CD4-positive, alpha-beta memory T cell (primary cell): ENCODE measurements at places on chromosomes 1 and 21.

DNA sequence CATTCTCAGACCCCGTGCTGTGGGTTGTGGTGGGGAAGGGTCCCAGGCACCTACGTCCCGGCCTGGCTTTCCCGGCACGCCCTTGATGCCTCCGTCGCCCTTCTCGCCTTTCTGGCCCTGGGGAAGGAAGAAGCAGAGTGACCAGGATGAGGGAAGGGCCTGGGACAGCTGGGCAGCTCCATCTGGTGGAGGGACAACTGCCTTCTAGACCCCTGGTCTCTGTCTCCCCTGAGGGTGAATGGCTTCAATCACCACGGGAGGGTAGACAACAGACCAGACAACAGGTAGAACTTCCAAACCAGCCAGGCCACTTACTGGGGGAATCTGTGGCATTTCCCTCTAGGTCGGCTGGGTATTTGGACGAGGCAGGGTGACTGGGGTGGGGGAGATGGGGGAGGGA lies 11.9 kb downstream of the COL16A1 start:
- DNase-seq: no peak

- DNase-seq: no peak
Observed at GRCh38 chr1:170194451-170194850, 48.7 kb downstream of the NTMT2 start.

DNA sequence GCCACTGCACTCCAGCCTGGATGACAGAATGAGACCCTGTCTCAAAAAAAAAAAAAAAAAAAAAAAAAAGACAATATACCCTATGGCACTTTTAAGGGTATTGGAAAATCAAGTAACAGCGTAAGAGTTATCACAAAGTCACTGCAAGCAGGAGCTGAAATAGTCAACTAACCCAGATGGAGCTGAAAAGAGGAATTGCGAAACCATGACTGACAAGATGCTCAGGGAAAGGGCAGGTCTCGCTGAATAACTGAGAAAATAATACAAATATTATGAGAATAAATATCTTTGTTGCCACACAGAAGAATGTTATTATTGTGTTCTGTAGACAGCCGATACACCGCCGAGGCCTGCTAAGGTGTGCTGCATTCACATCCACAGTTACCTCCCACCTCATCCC lies 17.8 kb downstream of the HLCS start:
- no peak for DNase-seq

- no peak for DNase-seq
Observed at GRCh38 chr1:197418693-197419092, 150.6 kb downstream of the CRB1 start.

DNA sequence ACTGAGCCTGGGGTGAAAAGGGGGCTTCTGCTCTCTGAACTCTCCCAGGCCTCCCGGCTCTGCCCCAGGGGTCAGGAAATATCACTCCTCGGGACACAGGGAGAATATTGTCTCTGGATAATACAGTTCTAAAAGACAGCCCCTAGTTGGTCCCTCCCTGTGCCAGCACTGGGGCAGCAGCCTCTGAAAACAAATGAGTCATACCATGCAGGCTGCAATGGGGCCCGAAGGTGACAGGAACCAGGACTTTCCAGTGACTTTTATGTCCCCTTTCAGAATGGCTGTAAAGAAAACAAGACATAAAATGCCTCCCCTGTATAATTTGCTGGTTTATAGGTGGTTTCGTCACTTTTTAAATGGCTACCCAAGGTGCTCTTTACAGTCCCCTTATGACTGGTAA lies 360.0 kb downstream of the NPHP4 start:
- DNase-seq: no peak

- DNase-seq: peak; percentile 62
Observed at GRCh38 chr21:46425571-46425970, 33.1 kb upstream of the DIP2A start.

DNA sequence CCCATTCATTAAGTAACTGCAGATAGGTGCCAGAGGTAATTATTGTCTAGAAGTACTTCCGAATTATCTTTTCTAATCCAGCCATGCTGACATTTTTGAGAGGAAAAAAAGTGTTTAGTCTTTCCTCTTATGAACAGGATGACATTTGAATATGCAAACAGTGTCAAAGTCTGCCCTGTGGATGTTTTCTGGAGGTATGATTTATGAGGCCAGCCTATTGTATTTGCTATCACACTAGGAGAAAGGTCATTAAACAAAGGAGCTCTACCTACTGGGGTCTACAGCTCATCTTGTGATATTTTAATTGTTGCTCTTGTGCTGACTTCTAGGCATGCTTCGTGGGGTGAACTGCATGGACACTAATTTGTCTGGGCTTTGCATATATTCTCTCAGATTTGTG lies 559.7 kb upstream of the CAMK1G start:
- no peak for DNase-seq

DNA sequence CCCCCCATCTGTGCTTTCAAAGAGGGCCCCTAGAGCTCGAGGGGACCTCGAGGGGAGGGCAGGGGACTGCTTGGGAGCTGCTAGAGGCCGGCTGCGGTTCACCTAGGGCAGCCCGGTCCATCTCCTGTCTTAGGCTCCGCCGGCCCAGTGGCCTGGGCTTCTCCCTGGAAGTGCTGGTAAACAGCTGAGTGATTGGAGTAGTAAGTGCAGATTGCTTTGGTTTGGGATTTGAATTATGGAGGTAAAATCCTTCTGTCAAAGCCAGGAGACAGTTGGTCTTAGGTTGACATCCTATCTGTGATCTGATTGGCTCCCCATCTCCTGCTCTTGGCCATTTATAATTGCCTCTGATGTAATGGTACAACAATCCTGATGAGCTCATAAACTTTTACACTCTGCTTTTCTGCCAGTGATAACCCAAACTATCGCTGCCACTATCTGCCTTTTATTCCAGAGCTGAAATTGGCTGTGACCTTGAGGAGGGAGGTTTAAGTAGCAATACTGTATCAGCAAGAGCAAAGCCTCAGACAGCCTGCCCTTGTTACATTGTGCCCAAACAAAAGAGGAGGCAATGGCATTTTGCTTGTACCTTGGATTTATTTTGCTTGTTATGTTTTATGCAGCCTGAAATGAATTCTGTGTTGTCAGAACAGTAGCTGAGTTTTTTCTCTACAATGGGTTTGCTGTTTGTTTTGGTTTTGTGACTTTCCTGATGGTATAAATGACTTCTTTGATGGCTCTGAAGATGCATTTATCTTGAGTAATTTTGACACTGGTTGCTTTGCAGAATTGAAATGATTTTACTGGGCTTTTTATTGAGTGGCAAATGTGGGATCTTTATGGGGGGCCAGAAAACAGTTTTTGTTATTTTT lies 2.4 kb downstream of the ARID1A start:
- peak; percentile 72 for DNase-seq

GRCh38 chr1:224620105-224620504 lies 4.0 kb downstream of the CNIH3 start:
- DNase-seq: no peak

DNA sequence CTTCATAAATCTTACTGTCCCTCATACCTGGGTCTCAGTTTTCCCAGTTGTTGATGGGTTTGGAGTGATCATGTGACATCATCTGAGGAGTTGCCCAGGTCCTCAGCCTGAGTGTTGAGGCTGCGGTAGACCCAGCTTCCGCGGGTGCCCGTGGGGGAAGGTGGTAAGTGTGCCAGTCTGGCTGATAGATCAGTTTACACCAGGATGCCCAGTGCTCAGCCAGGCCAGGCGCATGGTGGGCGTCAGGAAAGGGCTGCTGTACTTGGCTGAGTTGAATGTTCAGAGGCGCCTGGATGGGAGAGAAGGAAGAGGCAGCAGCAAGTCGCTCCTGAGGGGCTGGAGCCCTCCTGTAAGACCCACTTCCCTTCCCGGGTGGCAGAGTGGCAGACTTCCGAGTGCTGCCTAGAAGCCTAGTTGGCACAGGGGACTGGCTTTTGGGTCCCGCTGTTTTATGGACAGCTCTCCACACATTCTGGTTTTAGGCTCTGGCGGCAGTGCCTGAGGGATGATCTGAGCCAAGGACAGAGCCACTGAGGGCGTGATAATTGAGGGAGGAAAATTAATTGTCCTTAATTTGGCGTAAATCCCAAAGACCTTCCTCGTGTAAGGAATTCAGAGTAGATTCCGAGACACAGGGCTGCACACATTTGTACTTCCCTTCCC lies 35.8 kb downstream of the PTPRF start:
- no peak for DNase-seq

GRCh38 chr21:29155118-29155932 lies 24.9 kb downstream of the MAP3K7CL start:
- no peak for DNase-seq

DNA sequence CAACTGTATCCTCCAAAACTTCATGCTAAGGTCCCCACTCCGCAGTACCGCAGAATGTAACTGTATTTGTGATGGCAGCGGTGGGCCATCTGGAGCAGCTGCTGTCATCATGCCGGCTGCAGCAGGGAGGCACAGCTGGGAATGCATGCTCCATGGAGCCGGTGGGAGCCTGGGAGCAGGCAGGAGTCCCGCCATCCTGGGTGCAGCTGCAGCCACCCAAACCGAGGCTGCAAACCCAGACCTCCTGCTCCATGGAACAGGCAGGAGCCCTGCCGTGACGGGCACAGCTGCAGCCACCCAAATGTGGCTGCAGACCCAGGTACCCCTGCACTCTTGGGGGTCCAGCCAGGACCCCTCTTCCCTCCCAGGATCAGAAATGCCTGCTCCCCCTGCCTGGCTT lies 80.3 kb downstream of the SCMH1 start:
- no peak for DNase-seq

- no peak for DNase-seq
Observed at GRCh38 chr1:232766904-232767303, 38.3 kb upstream of the MAP10 start.

DNA sequence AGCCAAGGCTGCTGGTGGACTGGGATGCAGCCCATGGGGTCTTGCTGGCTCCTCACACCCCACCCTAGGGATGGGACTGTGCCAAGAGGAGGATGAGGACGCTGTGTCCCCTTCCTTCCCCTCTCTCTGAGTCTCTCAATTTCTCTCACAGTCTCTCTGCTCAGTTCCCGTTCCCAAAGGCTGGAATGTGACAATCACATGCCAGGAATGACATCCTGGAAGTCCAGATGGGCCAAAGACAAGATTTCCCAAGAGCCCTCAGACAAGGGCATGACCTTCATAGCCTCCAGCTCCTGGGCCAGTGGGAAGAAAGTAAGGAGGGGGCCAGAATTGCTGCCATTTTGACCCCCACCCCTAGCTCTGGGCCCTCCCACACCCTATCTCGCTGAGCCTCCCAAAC lies 7.6 kb upstream of the CDCP2 start:
- DNase-seq: no peak

GRCh38 chr1:113226148-113226547 lies 153.2 kb downstream of the LRIG2 start:
- no peak for DNase-seq

DNA sequence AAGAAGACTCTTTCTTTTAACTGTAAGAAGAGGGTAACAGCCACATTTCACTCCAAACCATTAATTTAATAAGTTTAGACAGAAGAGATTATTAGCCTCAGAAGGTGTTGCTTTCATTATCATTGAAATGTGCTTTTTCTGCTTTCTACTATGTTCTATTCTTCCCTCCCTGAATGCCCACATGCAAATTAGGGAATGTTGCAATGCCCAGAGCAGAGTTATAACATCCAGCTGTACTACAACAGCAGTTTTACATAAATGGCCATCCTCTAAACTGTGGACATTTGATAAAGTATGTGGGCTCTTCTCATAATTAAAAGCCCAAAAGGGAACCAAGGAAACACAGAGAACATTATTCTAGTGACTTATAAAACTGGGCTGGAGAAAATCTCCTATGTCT lies 82.2 kb upstream of the SOD1 start:
- DNase-seq: no peak

GRCh38 chr1:101238031-101238628 lies 1.3 kb downstream of the S1PR1 start:
- DNase-seq: peak; percentile 57

DNA sequence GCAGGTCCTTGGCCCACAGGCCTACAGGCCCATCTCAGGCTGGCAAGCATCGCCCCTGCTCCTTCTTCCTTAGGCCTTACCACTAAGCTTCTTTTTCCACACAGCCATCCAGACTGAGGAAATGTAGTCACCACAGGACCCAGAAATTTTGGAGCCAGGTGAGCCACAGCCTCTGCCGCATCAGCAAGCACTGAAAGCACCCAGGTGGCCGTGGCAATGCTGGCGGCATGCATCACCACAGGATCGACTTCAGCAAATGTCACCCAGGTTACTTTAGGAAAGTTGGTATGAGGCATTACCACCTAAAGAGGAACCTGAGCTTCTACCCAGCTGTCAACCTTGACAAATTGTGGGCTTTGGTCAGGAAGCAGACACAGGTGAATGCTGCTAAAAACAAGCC lies 11.6 kb downstream of the PIGM start:
- DNase-seq: no peak

GRCh38 chr1:230077011-230077410 lies 10.0 kb downstream of the GALNT2 start:
- no peak for DNase-seq

GRCh38 chr1:218421531-218421930 lies 76.4 kb downstream of the TGFB2 start:
- no peak for DNase-seq

DNA sequence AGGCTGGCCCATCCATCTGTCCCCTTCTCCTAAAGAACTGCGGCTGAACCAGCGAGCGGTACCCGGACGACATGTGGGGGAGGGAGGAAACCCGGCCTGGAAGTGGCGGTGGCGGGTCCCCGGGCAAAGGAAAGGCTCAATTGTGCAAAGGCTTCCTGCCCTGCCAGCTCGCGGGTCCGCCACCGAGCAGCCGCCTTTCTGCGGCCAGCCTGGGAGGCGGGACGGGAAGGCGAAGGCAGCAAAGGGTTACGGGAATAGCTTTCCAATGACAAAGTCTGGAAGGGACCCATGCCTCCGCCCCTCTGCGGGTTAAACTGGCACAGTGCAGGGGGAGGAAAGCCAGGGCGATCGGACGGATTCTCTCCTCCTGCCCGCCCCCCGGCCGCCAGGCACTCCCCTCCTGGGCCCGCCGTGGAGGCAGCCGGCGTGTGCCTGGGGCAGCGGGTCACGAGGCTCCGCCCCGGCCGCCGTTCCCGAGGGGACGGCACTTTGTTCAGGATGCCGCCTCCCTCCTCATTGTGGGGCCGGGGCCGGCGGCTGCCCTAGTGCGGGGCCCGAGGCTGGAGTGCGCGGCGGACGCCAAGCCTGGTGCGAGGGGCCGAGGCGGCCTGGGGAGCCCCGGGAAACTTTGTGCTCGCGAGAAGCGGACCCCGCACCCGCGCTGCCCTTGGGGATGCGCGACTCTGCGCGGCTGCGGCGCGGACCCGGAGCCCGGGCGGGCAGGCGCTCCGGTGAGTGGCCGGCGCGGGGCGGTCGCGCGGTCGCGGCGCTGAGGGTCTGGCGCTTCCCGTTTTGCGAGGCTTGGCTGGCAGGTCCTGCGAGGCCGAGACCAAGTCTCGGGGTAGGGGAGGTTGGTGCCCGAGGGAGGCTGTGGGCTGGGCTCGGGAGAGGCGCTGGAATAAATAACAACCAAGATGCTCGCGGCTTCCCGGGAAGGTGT lies at the start of gene NAV1:
TSS of gene NAV1 (plus strand) at position 516 of the 940 bp plus-strand sequence. CDS start 83,758 bp downstream, outside the sequence.
- DNase-seq: no peak

- DNase-seq: no peak
Observed at GRCh38 chr1:44024903-44025525, 6.2 kb downstream of the SLC6A9 start.

GRCh38 chr1:155979597-155980343 lies 1.4 kb upstream of the ARHGEF2 start:
- DNase-seq: no peak

- no peak for DNase-seq
Observed at GRCh38 chr1:231272173-231272572, 31.2 kb downstream of the GNPAT start.

GRCh38 chr1:207818971-207819451 lies 67.2 kb downstream of the CD46 start:
- DNase-seq: no peak

GRCh38 chr1:201013991-201014815 lies 9.3 kb downstream of the KIF21B start:
- no peak for DNase-seq

GRCh38 chr1:245888809-245889208 lies 618.3 kb downstream of the SMYD3 start:
- DNase-seq: peak; percentile 17
